ENCODE measurements at places on chromosomes 16 and 17.

- DNase-seq, result no peak
Observed at GRCh38 chr16:53446090-53446489, 11.8 kb downstream of the RBL2 start.

- peak; percentile 97 for DNase-seq
Observed at GRCh38 chr17:7262192-7262934, at the start of gene CLDN7. Gene CLDN7 (minus strand): TSS chr17:7262478. CDS start chr17:7262043, 435 bp downstream.

DNA sequence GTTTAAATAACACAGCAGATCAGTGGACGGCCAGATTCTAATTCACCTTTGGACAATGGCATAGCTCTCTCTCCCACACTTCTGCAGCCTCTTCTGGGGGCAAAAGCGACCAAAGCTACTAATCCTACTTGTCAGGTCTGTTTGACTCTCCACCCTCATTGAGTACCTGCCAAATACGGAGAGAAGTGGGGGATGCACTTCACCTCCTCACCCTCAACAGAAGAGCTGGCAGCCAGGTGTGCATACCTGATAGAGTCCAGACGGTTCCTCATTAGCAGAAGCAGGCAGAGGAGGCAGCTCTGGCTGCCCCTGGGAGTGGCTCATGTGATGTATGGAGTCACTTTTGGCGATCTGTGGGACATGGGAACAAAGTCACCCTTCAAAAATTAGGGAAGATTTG lies 4.9 kb downstream of the DNAH3 start:
- no peak for DNase-seq

GRCh38 chr17:35011671-35012216 lies 31.4 kb downstream of the LIG3 start:
- DNase-seq, result peak; percentile 44

GRCh38 chr17:4276514-4276913 lies 12.7 kb upstream of the ANKFY1 start:
- no peak for DNase-seq

- DNase-seq, result no peak
Observed at GRCh38 chr16:87548046-87548445, 54.3 kb upstream of the JPH3 start.

DNA sequence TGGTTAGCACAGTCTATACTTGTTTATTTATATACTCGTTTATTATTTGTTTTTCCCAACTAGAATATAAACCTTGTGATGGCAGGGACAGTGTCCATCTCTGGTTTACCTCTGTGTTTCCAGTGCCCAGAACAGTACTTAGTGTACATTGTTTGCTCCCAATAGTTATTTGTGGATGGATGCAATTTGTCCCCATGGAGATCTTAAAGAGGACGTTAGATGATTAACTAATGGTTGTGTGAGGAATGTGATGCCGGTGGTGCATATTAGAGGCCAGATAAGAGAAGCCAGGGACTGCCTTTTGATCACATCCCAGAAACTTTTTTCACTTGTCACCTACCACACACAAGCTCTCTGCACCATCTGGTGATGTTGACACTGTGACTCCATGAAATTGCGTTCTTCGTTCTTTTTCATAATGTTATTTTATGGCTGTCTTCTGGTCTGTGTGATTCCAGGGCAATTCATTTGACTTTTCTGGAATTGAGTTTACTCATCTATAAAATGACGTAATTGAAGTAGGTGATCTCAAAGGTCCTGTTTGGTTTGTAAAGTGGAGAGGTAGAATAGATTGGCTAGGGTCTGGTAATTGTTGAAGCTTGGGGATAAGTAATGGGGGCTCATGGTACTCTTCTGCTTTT lies 1.2 kb downstream of the COX10 start:
- no peak for DNase-seq

GRCh38 chr16:70772493-70772892 lies 28.5 kb downstream of the VAC14 start:
- no peak for DNase-seq

- no peak for DNase-seq
Observed at GRCh38 chr16:24577167-24577566, 37.8 kb downstream of the RBBP6 start.

DNA sequence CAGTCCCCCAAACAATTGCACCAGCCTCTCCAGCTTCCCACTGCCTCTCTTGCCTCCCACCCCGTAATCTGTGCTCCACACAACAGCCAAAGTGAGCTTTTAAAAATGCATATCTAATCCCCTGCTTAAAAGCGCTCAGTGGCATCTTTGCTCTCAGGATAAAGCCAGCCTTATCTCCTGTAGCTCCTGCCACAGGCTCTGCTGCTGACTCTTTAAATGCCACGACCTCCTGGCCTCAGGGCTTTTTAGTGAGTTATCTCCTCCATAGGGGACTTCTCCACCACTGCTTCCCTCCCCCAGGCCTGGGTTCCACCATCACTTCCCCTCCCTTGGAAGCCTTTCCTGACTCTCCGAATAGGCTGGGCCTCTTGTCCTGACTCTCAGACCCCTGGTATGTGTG lies 98.6 kb downstream of the GNAO1 start:
- DNase-seq, result no peak

DNA sequence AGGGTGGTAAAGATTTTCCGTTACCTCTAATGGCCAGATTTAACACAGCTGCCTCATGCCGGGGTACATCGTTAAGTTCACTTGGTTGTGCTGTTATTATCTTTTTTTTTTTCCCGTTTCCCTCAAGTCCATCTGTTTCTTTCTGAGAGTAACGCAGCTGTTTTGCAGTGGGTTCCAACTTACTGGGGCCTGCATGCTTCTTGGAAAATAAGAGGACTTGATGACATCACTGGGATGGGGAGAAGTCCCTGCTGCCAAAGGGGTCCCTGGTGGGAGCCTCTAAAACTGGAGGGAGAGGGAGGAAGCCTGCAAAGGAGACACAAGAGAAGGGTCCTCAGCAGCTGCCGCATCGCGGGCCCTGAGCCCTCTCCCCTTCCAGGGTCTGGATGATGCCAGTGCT lies 77.8 kb upstream of the NOL11 start:
- no peak for DNase-seq

GRCh38 chr17:13650096-13650675 lies 48.5 kb upstream of the HS3ST3A1 start:
- DNase-seq, result no peak

- DNase-seq, result no peak
Observed at GRCh38 chr17:13967416-13967815, 101.9 kb upstream of the COX10 start.

DNA sequence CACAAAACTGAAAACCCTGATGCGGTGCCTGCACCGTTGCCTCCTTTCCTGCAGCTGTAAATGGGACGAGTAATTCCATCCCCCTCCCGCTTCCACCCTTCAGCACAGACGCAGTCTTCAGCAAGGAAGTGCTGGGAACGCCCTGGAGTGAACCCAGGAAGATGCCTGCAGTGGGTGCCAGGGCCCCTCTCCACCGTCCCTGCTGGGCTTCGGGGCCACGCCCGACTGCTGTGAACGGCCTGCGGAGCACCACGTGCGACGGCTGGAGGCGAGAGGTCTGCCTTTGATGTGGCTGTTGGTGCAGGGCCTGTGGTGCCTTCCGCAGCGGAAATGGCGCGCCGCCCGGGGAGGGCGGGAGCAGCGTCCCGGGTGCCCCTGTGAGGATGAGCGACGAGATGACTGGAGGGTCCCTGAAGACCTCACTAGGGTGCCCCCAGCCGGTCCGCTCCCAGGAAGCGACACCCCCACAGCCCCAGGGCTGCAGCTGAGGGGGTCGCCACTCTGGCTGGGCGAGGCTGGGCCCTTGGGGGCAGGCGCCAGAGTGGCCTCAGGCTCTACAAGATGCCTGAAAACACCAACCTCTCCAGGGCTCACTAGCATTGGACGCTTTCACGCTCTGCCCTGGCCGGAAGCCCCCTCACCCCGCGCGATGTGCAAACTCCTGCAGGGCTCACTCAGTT lies 749 bp upstream of the MC1R start:
- DNase-seq, result peak; percentile 76

GRCh38 chr17:40950176-40950575 lies 12.7 kb upstream of the KRT23 start:
- no peak for DNase-seq

- peak; percentile 44 for DNase-seq
Observed at GRCh38 chr16:54655121-54655590, 275.5 kb upstream of the IRX5 start.

DNA sequence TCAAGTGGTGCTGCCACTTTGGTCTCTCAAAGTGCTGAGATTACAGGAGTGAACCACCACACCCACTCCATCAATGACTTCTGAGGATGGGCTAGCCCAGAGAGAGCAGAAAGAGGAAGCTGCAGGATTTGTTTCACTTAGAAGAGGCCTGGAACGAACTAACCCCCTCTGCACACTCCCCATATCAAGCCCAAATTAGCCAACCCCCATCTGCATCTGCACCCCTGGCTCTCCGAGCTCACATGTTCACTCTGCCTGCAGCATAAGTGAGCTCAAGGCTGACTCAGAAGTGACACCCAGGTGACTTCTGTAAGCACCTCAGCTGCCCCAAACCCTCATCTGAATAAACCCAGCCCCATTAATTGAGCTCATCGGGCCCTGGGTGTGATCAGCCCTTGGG lies 4.8 kb downstream of the SCNN1G start:
- no peak for DNase-seq

DNA sequence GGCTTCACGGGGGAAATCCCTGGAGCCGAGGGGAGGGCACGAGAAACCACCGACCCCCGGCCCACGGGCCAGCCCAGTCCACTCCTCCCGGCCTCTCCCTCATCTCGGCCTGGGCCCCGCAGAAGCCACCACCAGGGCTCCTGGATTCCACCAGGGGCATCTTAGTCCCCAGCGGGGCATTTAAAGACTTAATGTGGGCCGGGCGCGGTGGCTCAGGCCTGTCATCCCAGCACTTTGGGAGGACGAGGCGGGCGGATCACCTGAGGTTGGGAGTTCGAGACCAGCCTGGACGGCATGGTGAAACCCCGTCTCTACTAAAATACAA lies 24.1 kb upstream of the ABR start:
- no peak for DNase-seq

- peak; percentile 66 for DNase-seq
Observed at GRCh38 chr17:79707931-79708891, 22.5 kb upstream of the ENPP7 start.

GRCh38 chr16:4957720-4958509 lies at the start of gene SEC14L5:
Gene SEC14L5 (plus strand): TSS chr16:4958330. CDS start chr16:4959324, 994 bp downstream.
- DNase-seq, result peak; percentile 99

All from kidney (tissue), 22 donors.